ENCODE measurements at places on chromosomes 1 and 21. TPM values are rescaled to one million over a fixed set of nuclear protein-coding genes. Genes with fewer than 3 reads are reported as not detected.
A peak's percentile ranks its signal among the peaks of the same experiment; 100 is the strongest.

The TRIM46 gene
- total RNA-seq = 1.1 TPM

The SEMA4A gene
- total RNA-seq = 1.4 TPM

The CNKSR1 gene
- total RNA-seq = 13.3 TPM

GRCh38 chr1:233364695-233365539 lies 37.4 kb downstream of the MAP3K21 start:
- H3K27ac ChIP-seq = no peak overlapping the region
- peaks cover 7% of the 10 kb centered on the region for H3K4me1 ChIP-seq
- DNase-seq = no peak
- H3K36me3 ChIP-seq = no peaks in the 10 kb centered on the region

- no peaks in the 10 kb centered on the region for H3K27me3 ChIP-seq
- H3K4me3 ChIP-seq = no peak overlapping the region
- no peak overlapping the region for H3K27ac ChIP-seq
- DNase-seq = no peak
Measured at GRCh38 chr1:33727310-33727709, 136.6 kb upstream of the HMGB4 start.

DNA sequence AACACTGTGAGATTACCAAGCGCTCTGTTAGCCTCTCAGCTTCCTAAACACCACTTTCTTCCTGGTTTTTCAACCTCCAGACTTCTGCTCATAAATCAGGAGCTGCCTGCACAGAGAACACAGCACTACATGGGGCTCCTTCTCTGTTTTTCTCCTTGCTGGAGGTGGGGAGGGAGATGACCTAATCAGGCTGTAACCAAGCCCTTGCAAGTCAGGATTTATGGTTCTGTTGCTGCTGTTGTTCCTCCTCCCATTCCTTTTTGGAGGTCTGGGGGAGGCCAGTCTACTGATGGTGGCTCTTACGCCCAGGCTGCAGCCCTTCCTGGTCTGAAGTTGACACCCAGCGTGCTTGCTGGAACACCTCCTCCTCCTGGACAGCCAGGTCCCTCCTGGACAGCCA lies 80.9 kb upstream of the AJAP1 start:
- H3K27me3 ChIP-seq = peaks cover 2% of the 10 kb centered on the region
- H3K4me1 ChIP-seq = no peaks in the 10 kb centered on the region
- no peaks in the 10 kb centered on the region for H3K36me3 ChIP-seq
- H3K27ac ChIP-seq = no peak overlapping the region

DNA sequence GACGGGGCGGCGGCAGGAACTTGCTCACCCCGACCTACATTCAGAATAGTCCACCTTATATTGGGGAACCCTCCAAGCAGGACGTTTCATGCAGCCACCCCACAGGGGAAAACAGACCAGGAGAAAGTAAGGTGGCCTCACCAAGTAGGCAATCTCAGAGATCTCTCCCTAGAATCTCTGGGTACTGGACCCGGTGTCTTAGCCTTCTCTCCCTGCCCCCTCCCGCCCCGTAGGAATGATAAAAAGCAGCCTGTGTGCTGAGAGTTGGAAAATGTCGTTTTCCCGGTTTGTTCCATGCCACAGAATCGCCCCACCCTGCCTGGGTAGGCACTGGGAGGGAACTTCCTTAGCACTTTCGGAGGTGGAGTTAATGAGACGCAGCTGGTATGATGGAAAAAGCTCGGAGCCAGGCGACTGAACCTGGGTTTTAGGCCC lies 789 bp upstream of the PTPN14 start:
- H3K4me1 ChIP-seq = peaks cover 7% of the 10 kb centered on the region
- DNase-seq = peak; percentile 88
- no peaks in the 10 kb centered on the region for H3K36me3 ChIP-seq
- peak overlapping the region; percentile 30 for H3K4me3 ChIP-seq
- H3K27me3 ChIP-seq = no peaks in the 10 kb centered on the region
- H3K27ac ChIP-seq = peak overlapping the region; percentile 99

DNA sequence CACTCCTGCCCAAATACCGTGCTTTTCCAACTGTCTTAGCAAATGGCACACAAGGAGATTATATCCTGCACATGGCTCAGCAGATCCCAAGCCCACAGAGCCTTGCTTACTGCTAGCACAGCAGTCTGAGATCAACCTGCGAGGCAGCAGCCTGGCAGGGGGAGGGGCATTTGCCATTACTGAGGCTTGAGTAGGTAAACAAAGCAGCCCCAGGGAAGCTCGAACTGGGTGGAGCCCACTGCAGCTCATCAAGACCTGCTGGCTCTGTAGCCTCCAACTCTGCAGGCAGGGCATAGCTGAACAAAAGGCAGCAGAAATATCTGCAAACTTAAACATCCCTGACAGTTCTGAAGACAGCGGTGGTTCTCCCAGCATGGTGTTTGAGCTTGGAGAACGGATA lies 70.1 kb upstream of the PTBP2 start:
- no peaks in the 10 kb centered on the region for H3K36me3 ChIP-seq
- no peak for DNase-seq
- H3K27ac ChIP-seq = no peak overlapping the region
- no peak overlapping the region for H3K4me3 ChIP-seq
- no peaks in the 10 kb centered on the region for H3K4me1 ChIP-seq

GRCh38 chr1:117740496-117740895 lies 134.6 kb downstream of the TENT5C start:
- H3K36me3 ChIP-seq = no peaks in the 10 kb centered on the region
- H3K4me3 ChIP-seq = no peak overlapping the region
- H3K27ac ChIP-seq = no peak overlapping the region
- no peaks in the 10 kb centered on the region for H3K27me3 ChIP-seq
- no peaks in the 10 kb centered on the region for H3K4me1 ChIP-seq
- DNase-seq = no peak

GRCh38 chr1:187078321-187078720 lies 249.6 kb downstream of the PLA2G4A start:
- no peaks in the 10 kb centered on the region for H3K4me1 ChIP-seq
- H3K36me3 ChIP-seq = no peaks in the 10 kb centered on the region
- no peak overlapping the region for H3K27ac ChIP-seq
- no peak for DNase-seq
- no peaks in the 10 kb centered on the region for H3K27me3 ChIP-seq

- H3K27me3 ChIP-seq = no peaks in the 10 kb centered on the region
- H3K4me1 ChIP-seq = no peaks in the 10 kb centered on the region
- no peak for DNase-seq
- H3K4me3 ChIP-seq = no peak overlapping the region
Measured at GRCh38 chr21:43812139-43812821, 22.9 kb downstream of the RRP1 start.

DNA sequence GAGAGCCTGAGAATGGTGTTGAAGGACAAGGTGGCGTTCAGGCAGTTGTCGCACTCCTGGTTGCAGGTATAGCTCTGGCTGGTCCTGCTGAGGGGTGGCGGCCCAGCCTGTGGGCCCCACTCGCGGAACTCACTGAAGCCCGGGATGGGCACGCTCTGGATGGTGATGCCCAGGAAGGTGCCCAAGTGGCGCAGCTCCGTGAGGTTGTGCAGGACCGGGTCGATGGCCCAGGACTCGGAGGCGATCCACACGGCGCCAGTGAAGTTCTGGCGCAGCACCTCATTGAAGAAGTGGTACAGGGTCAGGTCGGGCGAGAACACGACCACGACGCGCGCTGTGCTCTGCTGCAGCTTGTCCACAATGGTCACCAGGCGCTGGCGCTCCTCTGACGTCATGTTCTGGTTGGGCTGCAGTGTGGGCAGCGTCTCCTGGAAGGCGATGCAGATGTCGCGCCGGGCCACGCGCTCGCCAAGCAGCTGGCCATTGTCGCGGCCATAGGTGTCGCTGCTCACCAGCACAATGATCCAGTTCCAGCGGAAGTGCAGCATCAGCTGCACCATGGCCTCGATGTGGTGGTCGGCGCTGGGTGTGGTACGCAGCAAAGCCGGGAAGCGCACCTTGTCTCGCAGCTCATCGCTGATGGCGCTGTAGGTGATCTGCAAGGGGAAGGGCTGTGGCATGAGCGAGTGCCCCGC lies 5.0 kb downstream of the TAS1R2 start:
- H3K4me1 ChIP-seq = no peaks in the 10 kb centered on the region
- H3K4me3 ChIP-seq = no peak overlapping the region
- H3K36me3 ChIP-seq = no peaks in the 10 kb centered on the region
- peaks cover 16% of the 10 kb centered on the region for H3K27me3 ChIP-seq
- no peak for DNase-seq

DNA sequence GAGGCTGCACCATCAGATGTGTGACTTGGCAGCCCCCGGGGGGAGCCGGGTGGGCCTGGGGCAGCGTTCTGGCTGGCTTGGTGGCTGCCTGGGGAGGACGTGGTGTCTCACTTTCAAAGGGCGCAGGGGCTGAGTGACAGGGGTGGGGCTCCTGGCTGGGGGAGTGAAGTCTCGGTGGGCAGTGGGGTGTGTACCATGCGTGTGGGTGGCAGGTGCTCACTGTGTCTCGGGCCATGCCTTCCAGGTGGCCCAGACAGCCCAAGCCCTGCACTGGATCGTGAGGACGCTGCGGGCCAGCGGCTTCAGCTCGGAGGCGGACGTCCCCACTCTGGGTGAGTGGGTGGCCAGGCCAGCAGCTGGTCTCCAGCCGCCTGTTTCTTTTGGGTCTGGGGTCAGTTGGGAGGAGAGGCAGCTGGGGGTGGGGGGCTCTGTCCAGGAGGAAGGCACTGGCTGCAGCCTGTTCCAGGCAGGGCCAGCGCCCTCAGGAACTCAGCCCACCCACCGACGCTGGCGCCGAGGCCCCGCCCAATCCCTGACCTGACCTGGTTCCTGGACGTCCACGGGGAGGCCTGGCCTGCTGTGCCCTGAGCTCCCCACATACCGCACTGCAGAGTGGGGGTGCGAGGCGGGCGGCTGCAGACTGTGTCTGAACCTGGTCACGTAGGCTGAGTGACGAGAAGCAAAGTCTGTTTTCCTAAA lies 30.6 kb upstream of the LRRC3 start:
- no peaks in the 10 kb centered on the region for H3K27me3 ChIP-seq
- no peaks in the 10 kb centered on the region for H3K4me1 ChIP-seq
- H3K27ac ChIP-seq = no peak overlapping the region
- DNase-seq = no peak

GRCh38 chr1:82299656-82300055 lies 498.9 kb downstream of the ADGRL2 start:
- no peaks in the 10 kb centered on the region for H3K27me3 ChIP-seq
- no peaks in the 10 kb centered on the region for H3K36me3 ChIP-seq
- H3K4me3 ChIP-seq = no peak overlapping the region
- H3K4me1 ChIP-seq = no peaks in the 10 kb centered on the region

DNA sequence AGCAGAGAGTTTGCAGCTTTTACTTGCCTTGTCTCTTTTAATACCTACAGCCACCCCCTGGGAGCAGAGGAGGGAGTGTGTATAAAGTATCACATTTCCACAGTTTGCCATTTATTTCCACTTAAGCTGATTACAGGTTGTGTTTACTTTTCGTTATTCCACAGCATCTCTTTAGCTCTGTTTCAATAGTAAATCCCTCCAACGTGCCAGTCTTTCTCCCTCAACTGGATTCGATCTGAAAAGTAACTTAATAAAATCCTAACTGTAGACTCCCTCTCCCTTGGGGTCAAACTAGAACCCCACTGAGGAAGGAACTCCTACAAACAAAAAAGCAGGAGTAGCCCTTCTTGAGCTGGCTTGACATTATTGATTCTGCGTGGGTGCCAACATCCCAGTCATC lies 3.1 kb upstream of the FCGR2A start:
- DNase-seq = no peak
- no peak overlapping the region for H3K27ac ChIP-seq
- H3K4me1 ChIP-seq = peaks cover 5% of the 10 kb centered on the region

DNA sequence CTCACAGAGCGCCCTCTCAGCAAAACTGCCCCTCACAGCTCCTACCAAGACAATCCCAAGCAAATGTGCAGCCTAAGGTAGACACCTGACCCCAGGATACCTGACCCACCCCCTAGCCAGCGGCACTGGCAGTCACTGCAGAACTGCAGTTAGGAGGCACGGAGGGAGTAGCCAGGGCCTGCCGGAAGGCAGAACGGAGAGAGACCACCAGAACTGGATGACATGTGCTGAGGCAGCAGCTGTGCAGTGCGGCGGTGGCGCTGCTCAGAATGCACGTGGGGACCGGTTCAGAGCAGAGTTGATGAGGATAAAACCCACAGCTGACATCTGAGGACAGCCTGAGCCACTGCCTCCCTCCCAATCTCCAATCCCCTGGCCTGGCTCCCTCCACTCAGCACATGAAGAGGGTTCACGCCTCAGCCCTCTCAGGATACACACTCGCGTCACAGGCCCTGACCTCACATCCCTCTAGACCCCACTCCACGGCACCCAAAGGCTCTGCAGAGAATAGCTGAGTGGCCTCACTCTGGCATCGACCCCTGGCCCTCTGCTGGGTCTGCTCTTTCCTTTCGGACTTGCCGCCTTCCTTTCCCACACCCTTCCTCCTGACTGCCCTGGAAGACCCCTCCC lies 29.6 kb downstream of the UBE2G2 start:
- no peaks in the 10 kb centered on the region for H3K27me3 ChIP-seq
- H3K36me3 ChIP-seq = no peaks in the 10 kb centered on the region
- no peak overlapping the region for H3K4me3 ChIP-seq
- no peak overlapping the region for H3K27ac ChIP-seq

DNA sequence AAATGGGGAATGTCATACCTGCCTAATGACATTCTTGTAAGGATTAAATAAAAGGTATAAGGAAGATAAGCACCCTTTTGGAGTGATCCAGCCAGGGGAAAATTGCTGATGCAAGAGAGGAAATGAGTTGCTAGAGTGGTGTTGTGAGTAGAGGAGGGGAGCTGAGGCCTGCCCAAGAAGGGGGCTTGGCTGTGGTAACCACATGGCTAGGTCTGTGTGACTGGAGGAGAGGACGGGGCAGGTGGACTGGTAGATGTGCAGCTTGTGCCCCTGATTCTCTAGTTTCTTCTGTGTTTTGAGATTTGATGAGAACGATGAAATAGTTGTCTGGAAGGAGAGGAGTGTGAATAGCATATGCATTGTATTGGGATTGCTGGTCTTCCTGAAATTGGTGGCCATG lies 6.6 kb downstream of the TXLNA start:
- DNase-seq = no peak
- H3K4me3 ChIP-seq = no peak overlapping the region
- H3K27ac ChIP-seq = no peak overlapping the region
- peaks cover 7% of the 10 kb centered on the region for H3K36me3 ChIP-seq
- no peaks in the 10 kb centered on the region for H3K27me3 ChIP-seq

- no peaks in the 10 kb centered on the region for H3K27me3 ChIP-seq
- peaks cover 27% of the 10 kb centered on the region for H3K4me1 ChIP-seq
- H3K4me3 ChIP-seq = no peak overlapping the region
- H3K27ac ChIP-seq = peak overlapping the region; percentile 80
Measured at GRCh38 chr21:38774152-38774551, 31.6 kb upstream of the ETS2 start.

DNA sequence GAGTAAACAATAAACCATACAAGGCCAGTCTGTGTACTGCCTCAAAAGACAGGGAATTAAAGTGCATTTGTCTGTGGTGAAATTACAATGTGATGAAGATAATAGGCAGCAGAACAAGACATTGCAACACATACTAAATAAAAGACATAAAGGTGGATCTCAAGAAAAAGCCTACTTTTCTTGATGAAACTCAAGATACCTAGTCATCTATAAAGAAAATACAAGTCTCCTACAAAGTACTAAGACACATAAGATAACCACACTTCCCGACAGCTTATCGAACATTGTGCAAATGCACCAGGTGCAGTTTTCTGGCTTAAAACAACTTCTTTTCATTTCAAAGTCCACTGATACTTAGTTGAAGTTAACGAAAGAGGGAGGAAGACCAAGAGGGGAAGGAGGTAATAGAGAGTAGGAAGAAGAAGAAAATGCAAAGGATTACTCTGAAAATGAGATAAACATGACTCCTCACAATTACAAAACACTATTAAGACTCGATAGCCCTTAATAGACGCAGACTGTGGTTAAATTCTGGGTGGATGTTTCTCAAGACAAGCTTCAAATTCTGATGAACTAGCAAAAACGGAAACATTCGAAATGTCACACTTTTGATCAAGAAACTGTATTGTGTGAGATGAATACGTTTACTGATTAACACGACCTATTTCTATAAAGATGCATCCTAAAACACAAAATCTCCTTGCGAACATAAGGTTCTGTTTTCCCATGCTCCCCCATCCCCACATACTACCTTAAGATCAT lies 2.0 kb downstream of the HNRNPR start:
- H3K4me1 ChIP-seq = peaks cover 33% of the 10 kb centered on the region
- peak overlapping the region; percentile 97 for H3K27ac ChIP-seq
- peak overlapping the region; percentile 80 for H3K4me3 ChIP-seq
- no peak for DNase-seq
- no peaks in the 10 kb centered on the region for H3K36me3 ChIP-seq
